ELF-1 (cell line): ENCODE measurements at places on chromosomes 5 and 9.

DNA sequence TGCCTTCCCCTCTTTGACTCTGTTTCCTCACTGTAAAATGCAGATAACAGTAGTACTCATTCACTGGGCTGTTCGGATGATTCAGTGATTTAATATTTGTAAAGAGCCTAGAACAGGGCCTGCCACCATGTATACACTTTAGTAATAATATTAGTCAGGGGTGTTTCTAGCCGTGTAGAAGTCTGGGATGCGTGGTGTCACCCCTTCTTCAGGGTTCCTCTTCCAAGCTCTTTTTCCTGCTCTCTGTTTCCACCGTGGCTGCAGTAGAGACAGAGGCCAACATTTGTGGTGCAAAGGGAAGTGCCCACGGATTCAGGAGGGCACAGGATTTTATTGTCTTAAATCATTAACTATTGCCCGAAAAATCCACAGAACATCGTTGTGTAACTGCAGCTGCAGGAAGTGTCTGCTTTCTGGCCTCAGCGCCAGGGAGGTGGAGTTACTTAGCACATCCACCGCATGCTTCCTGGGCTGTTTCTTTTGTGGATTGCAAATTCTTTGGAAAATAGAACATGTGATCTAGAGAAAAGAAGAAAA is 61.7 kb downstream of the TRIO start:
- no peak for DNase-seq

GRCh38 chr5:1660001-1660400 is 136.2 kb upstream of the LPCAT1 start:
- DNase-seq, result no peak

GRCh38 chr5:590346-590745 is 21.8 kb upstream of the CEP72 start:
- DNase-seq, result no peak

DNA sequence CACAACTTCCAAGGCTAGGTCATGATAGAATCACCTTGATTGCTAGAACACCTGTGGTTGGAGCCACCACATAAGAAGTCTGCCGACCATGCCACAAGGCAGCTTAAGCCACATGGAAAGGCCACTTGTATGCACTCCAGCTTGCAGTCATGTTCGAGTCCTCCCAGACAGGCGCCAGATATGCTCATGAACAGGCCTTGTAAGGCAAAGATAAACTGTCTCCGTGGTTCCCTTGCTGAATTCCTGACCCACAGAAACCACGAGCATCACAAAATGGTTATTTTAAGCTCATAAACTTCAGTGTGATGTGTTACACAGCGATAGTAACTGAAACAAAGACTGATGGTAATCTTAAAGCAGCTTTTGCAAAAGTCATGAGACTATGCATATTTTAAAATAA is 188.4 kb upstream of the DAPK1 start:
- no peak for DNase-seq

GRCh38 chr5:160961761-160962160 is 109.8 kb upstream of the ATP10B start:
- no peak for DNase-seq

DNA sequence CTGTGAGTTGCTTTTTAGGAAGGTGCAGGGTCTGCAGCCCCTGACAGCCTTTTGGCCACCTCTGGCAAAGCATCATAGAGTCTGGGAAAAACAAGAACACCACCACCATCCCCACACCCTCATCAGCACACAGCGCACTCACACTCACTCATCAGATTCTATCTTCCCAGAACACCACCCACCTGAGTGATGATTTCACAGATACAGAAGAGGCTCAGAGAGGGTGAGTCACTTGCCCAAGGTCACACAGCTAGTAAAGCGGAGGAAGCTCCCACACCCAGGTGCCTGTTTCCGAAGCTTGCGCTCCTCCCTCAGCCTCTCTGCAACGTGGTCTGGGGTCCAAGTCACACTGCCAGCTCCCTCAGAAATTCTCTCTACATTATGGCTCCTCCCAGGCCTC is 41.8 kb upstream of the HRH2 start:
- no peak for DNase-seq
